CD4-positive, alpha-beta T cell treated with Interleukin-6 for 4 hours (primary cell): ENCODE measurements at places on chromosomes 12 and 14.

GRCh38 chr14:61495809-61496208, 174.4 kb downstream of the PRKCH start:
- DNase-seq, result no peak

- no peak for DNase-seq
Measured at GRCh38 chr12:72018036-72018435, 79.4 kb downstream of the TPH2 start.

DNA sequence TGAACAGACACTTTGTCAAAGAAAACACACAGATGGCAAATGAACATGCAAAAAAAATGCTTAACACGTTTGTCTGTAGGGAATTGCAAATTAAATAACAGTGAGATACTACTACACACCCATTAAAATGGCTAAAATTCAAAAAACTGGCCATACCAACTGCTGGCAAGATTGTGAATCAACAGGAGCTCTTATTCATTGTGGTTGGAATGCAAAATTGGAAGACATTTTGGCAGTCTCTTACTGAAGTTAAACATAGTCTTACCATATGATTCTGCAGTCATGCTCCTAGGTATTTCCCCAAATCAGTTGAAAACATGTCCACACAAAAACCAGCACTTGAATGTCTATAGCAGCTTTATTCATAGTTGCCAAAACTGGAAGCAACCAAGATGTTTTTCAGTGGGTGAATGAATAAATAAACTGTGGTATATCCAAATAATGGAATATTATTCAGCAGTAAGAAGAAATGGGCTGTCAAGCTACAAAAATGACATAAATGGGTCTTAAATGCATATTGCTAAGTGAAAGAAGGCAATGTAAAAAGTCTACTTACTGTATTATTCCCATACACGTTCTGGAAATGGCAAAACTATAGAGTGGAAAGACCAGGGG, 91.4 kb downstream of the PLEKHA5 start:
- DNase-seq, result no peak

GRCh38 chr12:31120392-31121008, 46.8 kb downstream of the DDX11 start:
- DNase-seq, result no peak
